Neural crest cell (in vitro differentiated cells): ENCODE measurements at places on chromosomes 7 and 10. TPM values are rescaled to one million over a fixed set of nuclear protein-coding genes. Genes with fewer than 3 reads are reported as not detected.

GRCh38 chr7:126529254-126529653, 723.5 kb downstream of the GRM8 start:
- DNase-seq, result no peak

- DNase-seq, result no peak
Measured at GRCh38 chr7:105934572-105935185, 28.4 kb upstream of the CDHR3 start.

GRCh38 chr7:68420342-68421192, 1177.7 kb upstream of the AUTS2 start:
- no peak for DNase-seq

GRCh38 chr10:34089253-34089652, 725.8 kb downstream of the PARD3 start:
- DNase-seq, result no peak

- no peak for DNase-seq
Measured at GRCh38 chr7:116906391-116906790, 44.0 kb downstream of the CAPZA2 start.

SHH gene
- not detected in 2 replicates for total RNA-seq

GRCh38 chr10:43201545-43202131, 63.4 kb downstream of the CSGALNACT2 start:
- no peak for DNase-seq

DNA sequence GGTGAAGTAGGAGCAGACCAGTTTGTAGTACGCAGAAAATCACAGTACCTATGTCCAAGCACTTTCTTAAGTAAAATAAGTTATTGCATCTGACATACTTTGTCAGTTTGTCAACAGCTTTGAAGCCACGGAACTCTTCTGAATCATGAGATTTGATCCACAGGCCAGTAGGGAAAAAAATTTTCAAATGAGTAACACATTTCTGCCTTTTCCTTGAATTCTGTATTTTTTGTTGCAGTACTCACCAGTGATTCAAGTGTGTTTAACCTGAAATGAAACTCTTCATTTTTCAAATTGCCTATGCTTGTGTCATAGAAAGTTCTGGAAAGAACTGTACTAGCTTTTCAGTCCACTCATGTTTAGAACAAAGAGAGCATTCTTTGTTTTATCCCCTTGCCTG, 337.7 kb downstream of the GATA3 start:
- DNase-seq, result no peak

ANKRD1 gene
- not detected in 2 replicates for total RNA-seq

GRCh38 chr10:72049969-72050781, 38.2 kb downstream of the SPOCK2 start:
- DNase-seq, result no peak

GRCh38 chr10:108877095-108877561, 1046.2 kb downstream of the XPNPEP1 start:
- no peak for DNase-seq

GRCh38 chr10:110044681-110045080, 36.9 kb downstream of the ADD3 start:
- no peak for DNase-seq

CRHR2 gene
- 0.18 TPM in 1 of 2 replicates, not detected in the other for total RNA-seq

- no peak for DNase-seq
Measured at GRCh38 chr10:131046194-131046593, 265.3 kb downstream of the TCERG1L start.

SFTPD gene
- total RNA-seq, result not detected in 2 replicates

DNA sequence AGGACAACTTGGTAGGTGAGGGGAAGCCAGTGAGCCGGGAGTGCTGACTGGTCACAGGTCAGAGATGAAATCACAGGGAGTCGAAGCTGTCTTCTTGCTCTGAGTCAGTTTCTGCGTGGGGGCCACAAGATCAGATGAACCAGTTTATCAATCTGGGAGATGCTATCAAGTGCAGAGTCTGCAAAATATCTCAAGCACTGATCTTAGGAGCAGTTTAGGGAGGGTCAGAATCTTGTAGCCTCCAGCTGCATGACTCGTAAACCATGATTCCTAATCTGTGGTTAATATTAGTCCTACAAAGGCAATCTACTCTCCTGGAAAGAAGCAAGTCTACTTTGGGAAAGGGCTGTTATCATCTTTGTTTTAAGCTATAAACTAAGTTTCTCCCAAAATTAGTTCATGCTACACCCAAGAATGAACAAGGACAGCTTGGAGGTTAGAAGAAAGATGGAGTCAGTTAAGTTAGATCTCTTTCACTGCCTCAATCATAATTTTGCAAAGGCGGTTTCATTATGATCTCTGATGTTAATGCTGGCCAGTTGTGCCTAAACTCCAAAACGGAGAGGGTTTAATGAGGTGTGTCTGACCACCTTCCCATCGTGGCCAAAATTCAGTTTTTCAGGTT, 8.4 kb upstream of the LMOD2 start:
- DNase-seq, result no peak

ARHGAP22 gene
- total RNA-seq, result 5.2 and 7.5 TPM in 2 replicates

- DNase-seq, result no peak
Measured at GRCh38 chr7:155461631-155462030, 3.7 kb downstream of the EN2 start.

GRCh38 chr10:58943256-58943890, 233.1 kb upstream of the PHYHIPL start:
- DNase-seq, result no peak

GRCh38 chr10:6138456-6138855, 49.6 kb downstream of the RBM17 start:
- DNase-seq, result no peak

- no peak for DNase-seq
Measured at GRCh38 chr10:5776881-5777197, 36.4 kb downstream of the GDI2 start.

MSS51 gene
- total RNA-seq, result 2.1 and 2.6 TPM in 2 replicates

- DNase-seq, result no peak
Measured at GRCh38 chr7:39507866-39508551, 58.2 kb upstream of the YAE1 start.

DNA sequence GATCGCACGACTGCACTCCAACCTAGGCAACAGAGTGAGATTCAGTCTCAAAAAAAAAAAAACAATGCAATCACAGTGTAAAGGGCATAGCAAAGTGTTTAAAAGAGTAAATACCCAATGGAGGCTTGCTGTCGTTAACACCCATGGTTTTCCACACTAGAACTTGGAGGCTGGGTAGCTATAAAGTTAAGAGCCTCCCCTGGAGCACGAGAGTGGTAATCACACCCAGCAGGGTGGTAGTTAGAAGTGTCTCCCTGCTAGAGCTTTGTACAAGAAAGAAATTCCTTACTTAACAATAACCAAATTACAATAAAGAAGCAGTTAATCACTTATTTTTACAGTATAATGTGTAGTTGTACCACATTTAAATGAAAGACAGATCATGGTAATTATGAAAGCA, 1078.9 kb downstream of the NRG3 start:
- DNase-seq, result no peak

DNA sequence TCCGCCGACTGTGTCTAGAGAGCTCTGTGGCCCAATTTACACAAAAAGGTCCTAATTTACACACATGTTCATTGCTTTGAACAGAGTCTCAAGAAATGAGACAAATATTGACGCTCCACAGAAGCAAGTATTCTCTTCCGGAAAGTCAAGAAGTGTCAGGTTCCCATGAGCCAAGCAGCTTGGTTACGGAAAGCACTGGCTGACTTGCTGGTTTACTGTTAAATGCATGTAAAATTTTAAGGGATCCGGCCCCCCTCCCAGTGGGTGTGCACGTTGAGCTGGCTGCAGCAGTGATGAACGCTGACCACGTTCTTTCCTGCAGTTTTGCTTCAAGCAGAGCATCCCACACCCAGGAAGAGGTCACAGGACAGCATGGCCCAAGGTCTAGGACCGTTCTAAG, 76.8 kb downstream of the DIP2C start:
- DNase-seq, result no peak

- DNase-seq, result no peak
Measured at GRCh38 chr7:22589641-22590201, 89.7 kb upstream of the STEAP1B start.

DNA sequence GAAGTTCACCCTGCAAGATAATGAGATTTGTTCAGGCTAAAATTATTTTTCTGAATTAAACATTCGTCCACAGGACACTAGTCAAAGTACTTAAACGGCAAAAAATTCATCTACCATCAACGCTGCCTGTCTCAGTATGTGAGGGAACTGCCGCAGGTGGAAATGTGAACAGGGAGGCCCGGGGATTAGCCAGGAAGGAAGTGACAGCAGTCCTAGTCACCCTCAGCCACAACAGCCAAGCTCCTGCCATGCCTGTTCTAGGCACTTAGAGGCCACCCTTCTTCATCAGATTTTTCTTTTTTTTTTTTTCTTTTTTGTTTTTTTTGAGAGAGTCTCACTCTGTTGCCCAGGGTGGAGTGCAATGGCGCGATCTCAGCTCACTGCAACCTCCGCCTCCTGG, 9.4 kb downstream of the NUDT5 start:
- DNase-seq, result no peak

- DNase-seq, result no peak
Measured at GRCh38 chr10:108427146-108427545, 1262.6 kb upstream of the SORCS1 start.

GRCh38 chr7:94324380-94325121, 70.1 kb upstream of the COL1A2 start:
- DNase-seq, result no peak

DNA sequence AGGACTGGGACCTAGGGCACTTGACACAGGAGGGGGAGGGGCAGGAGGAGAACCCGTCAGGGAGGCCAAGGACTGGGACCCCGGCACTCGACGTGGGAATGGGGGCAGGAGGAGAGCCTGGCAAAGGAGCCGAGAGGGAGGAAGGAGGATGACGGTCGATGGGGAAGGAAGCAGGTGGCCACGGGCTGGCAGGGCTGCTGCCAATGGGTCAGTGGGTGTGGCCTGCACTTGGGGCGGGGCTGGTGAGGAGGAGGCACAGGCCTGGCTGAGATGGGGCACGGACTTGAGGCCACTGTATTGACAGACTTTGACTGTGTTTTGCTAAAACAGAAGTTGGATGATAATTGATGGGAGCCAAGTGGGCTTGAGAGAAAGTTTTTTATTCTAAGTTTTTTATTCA, 68.9 kb downstream of the RBM33 start:
- DNase-seq, result no peak

DNA sequence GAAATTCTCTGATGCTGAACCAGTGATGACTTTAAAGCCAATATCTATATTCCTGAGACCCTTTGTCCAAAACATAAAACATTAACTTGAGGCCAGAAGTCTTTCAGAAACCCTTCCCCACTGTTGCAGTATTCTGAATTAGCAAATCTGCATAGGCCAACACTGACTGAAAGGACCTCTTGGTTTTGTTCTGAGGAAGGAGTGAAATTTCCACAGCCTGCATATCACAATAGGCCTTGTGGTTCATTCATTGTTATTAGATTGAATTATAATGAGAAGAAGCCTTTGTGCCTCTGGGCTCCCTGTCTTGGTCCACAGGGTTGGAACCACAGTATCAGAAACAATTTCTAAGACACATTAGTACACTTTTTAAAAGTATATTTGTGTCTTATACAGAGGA, 90.3 kb downstream of the CCNY start:
- DNase-seq, result no peak

PTF1A gene
- total RNA-seq, result 0.16 TPM in 1 of 2 replicates, not detected in the other

DNA sequence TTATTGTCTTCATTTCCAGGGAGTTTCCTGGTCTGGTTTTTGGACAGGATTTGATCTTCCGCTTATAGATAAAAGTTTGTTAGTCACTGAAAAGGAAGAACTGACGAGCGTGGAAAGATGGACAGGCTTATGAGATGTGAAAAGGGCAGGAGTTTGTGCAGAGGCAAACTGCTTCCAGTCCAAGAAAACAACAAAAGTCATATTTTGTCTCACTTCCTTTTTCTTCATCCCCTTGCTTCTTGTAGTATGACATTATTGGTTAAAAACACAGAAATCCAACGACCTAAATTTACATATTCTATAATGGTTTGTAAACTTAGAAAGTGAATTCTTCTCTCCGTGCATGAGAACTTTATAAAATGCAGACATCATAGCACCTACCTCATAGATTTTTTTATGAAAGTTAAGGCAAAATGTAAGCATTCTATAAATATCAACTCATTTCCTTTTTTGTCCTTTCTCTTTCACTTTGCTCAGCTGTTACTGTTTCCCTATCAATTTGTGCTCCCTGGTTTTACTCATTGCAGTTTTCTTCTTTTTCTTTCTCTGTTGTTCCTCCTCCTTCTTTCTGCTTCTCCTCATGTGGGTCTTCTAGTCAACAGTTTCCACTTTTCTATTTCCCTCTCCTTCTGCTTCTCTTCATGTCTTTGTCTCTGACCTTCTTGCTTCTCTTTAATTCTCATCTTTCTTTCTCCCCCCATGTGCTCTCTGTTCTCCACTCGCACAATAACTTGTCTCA, 370.2 kb downstream of the ARL4A start:
- DNase-seq, result no peak

GRCh38 chr7:90238583-90238982, 6.4 kb upstream of the CFAP69 start:
- no peak for DNase-seq

GRCh38 chr10:32327364-32327691, 19.6 kb downstream of the EPC1 start:
- DNase-seq, result no peak

HABP2 gene
- not detected in 2 replicates for total RNA-seq

DNA sequence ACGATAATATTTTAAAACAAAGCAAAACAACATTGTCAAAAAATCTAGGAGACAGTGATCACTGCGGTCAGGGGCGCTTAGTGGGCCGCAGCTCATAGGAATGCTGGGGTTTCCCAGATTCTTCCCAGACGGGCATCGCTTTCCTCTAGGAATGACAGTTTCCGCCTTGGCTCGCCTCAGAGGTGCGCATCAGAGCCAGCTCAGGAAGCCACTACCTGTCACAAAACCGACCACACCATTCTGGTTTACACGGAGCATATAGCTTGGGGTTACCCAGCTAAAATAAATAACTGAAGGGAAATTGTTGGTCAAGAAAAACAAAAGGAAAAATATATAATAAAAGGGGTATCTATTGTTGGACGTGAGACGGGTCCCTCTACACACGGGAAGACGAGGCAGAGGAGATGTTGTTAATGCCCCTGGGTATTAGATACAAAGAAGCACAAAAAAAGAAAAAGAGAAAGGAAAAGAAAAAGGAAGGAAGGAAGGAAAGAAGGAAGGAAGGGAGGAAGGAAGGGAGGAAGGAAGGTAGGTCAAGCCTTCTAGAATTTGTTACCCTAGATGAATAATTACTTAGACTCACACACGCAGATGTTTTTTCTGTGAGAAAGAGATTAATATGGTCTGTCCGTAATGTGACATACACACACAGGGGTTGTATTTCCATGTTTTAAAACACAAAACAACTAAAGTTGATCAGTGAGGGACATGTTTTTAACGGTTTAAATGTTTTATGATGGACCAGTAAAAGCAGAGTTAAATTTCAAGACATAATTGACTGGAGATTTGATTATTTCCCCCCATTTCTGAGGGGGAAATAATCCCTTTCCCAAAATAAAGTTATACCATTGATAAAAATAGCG, 292.4 kb upstream of the NFE2L3 start:
- DNase-seq, result no peak
